ENCODE measurements at places on chromosomes 5 and 9. TPM values are rescaled to one million over a fixed set of nuclear protein-coding genes. Genes with fewer than 3 reads are reported as not detected.
A peak's percentile ranks its signal among the peaks of the same experiment; 100 is the strongest.

- no peak for DNase-seq
Observed at GRCh38 chr9:37956904-37957663, 53.2 kb upstream of the SLC25A51 start.

Gene GGTA1
- total RNA-seq: 0.18 TPM

DNA sequence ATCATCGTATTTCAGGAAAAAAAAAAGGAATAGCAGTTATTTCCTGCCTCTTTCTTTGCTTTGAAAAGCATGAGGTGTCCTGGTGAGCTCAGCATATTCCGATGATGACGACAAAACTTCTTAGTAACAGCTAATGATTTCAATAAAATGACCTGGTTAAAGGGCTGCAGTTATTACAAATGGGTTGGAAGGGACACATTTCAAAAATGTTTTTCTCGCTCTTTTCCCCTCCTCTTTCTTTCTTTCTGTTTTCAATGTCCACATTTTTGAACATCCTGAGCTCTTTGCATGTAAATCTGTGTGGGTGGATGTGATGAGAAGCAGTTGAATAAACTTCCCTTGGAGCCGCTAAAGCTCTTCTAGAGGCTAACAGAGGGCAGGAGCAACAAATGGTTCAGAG lies 186.8 kb upstream of the SLC27A6 start:
- DNase-seq: no peak

- DNase-seq: peak; percentile 93
Observed at GRCh38 chr9:115034801-115035200, 83.2 kb downstream of the TNC start.

DNA sequence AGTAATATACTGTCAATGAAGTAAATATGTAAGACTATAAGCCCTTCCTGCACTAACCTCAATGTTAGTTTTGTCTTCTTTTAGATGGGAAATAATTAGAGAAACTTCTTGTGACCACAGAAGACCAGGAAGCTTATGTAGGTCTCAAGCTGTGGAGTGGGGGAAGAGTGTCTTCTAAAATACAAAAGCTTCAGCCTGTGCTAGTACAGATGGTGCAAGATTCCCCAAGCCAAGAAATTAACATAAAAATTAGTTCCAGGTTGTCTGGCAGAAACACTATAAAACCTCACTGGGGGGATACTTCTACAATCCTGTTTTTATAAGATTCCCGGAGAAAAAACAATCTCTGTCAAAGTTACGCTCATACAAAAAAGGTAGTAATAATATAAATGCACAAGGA lies 103.6 kb downstream of the FNBP1 start:
- no peak for DNase-seq
